Esophagus muscularis mucosa (tissue), 4 donors: ENCODE measurements at places on chromosomes 12 and 14.

- no peak for DNase-seq
These were observed 153.8 kb downstream of the PELI2 start for GRCh38 chr14:56271970-56272369.

DNA sequence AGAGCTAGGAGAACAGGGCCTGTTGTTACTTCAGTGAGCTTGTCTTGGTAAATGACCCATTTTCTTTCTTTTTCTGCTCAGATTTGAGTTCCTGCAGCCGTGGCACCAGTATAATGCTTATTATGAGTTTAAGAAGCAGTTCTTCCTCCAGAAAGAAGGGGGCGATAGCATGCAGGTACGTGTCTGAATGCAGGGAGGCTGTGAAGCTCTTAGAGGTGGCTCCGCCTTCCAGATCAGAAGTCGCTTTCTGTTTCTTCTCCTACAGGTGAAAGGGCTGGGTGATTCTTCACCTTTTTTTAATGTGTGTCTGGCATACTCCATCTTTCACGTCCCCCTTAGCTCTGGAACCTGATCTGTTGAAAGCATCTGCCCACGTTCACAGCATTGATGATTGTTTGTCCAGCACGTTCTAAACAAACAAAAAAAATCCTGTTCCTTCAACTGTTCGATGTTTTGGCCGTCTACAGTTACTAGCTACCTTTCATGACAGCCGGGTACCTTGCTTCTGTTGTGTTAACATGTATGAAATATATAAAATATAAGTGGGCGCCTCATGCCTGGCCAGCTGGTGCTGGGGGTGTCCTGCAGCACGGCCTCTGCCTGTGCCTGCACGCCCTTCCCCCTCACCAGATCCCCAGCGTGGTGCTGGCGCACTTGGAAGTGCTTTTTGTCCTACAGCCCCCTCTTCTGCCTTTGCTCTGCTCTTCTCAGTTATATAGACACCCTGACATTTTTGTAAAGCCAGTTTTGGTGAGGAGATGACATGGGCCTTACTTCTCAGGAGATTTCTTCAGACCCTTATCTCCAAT lies 44.6 kb downstream of the SFSWAP start:
- DNase-seq, result no peak

DNA sequence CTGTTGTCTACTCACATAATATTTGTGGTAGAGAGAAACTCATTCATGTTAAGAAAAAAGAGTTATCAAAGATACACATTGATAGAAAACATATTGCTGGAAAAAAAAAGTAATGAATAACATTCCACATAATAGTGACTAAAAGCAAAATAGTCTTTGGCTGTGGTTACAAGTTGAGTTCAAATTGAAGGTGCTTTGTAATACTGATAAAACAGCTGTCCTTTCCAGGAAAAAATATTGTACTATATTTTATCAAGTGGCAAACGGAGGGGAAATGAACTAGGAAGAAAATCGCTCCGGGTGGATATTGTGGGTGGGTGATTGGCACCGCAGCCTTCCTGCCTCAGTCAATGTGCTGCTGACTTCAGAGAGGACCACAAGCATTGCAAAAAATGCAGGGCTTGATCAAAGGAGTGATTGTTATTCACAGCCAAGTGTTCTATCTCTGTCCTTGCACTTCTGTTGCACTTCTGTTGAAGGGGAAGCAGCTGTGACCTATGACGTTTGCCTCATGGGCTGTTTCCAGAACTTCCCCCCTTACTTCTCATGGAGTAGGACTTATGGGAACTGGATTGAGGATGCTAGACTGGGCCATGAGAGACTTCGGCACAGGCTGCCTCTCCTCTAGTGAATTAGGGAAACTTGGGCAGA lies 114.4 kb downstream of the VRK1 start:
- DNase-seq, result no peak

DNA sequence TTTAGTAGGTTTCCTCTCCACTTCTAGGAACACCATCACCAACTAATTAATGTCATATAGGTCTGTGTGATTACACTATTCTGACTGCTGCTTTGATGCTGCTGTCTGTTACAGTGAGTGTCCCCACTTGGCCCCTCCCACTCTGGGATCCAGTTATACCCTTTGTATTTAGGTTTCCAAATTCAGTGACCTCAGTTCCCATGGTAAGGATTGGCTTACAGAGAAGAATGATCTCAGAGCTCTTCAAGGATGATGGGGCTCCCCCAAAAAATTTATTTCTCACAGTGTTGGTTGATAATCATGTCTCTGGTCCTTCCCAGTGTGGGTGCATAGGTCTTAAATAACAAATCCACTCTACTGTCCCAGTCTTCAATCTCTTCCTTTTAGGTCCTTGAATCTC lies 210.0 kb upstream of the MYL2 start:
- DNase-seq, result no peak

- no peak for DNase-seq
These were observed 86.0 kb upstream of the HIF1A start for GRCh38 chr14:61609191-61609843.

- DNase-seq, result no peak
These were observed 262.7 kb upstream of the ALG10B start for GRCh38 chr12:38053655-38054464.

- DNase-seq, result no peak
These were observed 58.0 kb upstream of the GSC start for GRCh38 chr14:94827711-94828447.
